ENCODE measurements at places on chromosomes 1 and 21.

- DNase-seq = no peak
Observed at GRCh38 chr1:8571200-8571984, 246.0 kb downstream of the RERE start.

DNA sequence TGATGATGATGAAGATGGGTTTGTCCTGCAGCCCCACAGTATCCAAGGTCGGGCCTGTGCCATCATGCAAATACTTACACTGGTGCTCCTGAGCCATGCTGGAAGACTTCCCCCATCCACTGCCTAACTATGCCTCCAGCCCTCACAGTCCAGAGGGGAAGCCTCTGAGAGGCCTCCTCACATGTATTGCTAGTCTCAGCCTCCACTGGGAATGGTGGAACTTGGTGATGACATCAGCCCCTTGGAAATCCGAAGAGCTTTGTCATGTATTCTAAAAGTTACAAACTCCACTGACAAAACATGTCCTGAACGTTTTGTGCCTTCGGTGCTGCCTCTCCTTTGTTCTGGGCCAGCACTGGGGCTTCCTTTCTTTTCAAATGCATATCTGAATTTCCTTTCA, 61.1 kb upstream of the DMRTB1 start:
- DNase-seq = no peak

GRCh38 chr1:4110888-4111287, 210.8 kb upstream of the C1orf174 start:
- no peak for DNase-seq

DNA sequence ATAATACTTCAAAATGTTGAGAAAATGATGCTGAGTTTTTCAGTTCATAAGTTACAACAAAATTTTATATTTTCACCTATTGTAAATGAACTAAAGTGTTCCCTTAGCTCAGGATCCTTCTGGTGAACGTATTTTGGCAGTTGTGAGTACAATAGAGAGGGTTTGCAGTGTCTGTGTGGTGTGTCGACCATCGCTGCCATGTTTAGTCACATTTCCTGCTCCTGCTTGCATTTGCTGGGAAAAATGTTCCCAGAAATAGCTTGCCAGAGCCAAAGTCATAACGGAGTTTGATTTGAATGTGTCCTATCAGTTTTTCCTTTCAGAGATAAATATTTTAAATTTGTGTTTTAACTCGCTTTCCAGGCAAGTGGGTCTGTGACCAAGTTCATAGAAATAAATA, 117.1 kb upstream of the COL6A1 start:
- DNase-seq = no peak

DNA sequence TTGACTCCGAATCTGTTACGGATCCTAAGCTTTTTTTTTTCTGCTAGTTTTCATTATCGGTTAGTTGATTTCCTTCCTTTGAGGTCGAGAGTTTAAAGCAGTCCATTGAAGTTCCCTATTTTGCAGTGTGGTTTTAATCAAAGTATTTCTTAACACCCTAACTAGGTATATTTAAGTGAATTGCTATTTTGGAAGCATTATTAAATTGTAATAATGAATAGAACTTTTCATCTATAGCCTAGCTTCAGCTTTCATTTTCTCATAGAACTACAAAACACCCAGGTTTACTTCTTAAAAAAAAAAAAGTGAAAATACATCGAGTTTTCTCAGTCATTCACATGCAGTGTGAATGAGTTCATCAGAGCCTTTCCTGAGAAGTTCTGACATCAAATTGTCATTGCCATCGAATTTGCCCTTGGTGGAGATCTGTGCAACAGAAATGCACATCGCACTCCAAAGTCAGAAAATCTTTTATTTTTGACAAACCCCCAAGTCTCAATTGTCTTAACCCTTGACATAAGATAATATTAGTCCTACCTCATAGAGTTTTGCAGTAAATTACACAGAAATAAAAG, 1.1 kb upstream of the LBR start:
- DNase-seq = no peak

DNA sequence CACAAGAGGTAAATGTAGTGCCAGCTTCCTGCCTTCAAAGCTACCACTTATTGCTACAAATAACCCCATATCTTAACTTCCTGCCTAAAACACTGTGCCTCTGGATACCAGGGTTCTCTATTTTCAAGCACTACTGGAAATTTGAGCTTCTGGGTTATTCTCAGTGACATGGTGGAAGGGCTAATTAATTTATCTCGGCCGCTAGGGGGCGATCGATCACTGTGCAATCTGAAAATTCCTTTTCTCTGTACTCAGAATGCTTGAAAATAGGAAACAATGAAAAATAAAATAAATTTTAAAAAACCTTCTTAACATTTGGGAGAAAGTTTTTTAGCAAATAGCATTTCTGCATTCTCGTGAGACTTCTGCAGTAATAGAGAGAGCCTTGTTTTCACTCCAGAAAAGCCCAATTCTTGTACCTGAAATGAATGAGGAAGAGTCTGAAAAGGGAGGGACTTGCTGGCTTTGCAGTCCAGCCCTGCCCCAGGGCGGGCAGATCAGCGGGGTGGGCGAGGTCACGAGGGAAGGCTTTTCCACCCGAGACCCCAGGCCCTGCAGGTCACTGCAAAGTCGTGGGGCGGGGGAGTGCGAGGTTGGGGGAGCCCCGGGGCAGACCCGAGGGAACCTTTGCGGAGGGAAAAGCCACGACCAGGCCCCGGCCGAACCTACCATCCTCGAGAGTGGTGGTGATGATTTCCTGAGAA, 276.7 kb downstream of the PCP4 start:
- peak; percentile 15 for DNase-seq

DNA sequence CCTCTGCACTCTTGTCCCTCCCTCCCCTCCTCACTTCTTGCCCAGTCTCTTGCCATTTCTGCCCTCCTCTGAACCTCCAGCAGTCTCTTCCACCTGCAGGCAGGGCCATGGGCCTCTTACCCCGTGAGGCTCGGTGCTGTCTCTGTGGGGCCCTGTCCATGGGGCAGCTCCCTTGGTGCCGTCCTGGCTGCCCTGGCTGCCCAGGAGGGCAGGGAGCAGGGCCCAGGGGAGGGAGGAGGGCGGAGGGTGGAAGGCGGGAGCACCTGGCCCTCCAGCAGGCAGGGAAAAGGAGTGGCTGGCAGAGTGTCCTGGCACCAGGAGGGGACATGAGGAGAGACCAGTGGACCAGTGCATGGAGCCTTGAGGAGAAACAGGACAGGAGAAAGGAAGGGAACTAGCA, at the start of gene RORC:
RORC (minus strand) TSS at position 198 of the 400 bp plus-strand sequence; CDS start at position 160, 38 bp downstream.
- DNase-seq = no peak

GRCh38 chr21:25094695-25095094, 512.6 kb downstream of the MRPL39 start:
- DNase-seq = no peak

- no peak for DNase-seq
Observed at GRCh38 chr1:220370041-220370700, 97.9 kb upstream of the RAB3GAP2 start.

DNA sequence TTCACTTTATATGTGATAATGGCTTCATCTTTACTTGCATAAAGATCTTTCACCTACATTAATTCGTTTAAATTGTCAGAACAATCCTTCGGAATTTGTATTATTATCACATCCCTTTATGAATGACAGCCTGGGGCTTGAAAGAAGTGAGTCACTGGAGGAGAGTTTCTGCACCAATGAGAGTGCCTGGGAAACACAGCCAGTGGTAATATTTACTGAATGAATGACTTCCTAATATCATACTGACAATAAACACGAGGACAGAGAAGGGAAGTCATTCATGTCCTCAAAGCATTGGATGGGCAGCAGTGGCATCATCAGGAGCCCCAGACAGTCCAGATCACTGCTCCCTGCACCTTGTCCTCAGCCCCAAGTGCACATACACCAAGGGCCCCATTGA, 40.7 kb upstream of the PDE4B start:
- DNase-seq = no peak

GRCh38 chr1:22018583-22019559, 17.4 kb downstream of the CELA3A start:
- DNase-seq = peak; percentile 59

DNA sequence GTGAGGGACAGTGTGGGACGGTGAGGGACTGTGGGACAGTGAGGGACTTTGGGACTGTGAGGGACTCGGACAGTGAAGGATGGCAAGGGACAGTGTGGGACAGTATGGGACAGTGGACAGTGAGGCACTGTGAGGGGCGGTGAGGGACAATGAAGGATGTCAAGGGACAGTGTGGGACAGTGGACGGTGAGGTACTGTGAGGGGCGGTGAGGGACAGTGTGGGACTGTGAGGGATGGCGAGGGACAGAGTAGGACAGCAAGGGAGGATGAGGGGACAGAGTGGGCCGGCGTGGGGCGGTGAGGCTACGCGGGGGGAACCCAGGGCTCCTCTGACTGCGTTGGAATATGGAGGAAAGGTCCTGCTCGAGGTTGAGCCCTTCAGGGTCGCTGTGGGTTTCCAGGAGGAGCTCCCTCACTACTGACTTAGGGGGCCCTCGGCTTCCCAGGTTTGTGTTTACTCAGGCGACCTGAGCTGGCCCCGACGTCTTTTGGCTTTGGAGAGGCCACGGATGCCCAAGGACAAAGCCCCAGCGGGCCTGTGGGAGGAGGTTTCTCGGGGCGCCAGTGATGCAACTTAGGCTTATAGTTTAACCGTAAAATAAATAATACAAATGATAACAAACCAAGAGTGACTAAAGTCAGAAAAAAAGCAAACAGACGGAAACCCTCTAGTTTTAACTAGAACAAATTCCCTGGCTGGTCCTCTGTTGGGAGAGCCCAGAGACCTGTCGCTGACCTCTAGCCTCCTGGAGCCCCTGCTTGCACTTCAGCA, 1.1 kb upstream of the ERRFI1 start:
- DNase-seq = no peak

DNA sequence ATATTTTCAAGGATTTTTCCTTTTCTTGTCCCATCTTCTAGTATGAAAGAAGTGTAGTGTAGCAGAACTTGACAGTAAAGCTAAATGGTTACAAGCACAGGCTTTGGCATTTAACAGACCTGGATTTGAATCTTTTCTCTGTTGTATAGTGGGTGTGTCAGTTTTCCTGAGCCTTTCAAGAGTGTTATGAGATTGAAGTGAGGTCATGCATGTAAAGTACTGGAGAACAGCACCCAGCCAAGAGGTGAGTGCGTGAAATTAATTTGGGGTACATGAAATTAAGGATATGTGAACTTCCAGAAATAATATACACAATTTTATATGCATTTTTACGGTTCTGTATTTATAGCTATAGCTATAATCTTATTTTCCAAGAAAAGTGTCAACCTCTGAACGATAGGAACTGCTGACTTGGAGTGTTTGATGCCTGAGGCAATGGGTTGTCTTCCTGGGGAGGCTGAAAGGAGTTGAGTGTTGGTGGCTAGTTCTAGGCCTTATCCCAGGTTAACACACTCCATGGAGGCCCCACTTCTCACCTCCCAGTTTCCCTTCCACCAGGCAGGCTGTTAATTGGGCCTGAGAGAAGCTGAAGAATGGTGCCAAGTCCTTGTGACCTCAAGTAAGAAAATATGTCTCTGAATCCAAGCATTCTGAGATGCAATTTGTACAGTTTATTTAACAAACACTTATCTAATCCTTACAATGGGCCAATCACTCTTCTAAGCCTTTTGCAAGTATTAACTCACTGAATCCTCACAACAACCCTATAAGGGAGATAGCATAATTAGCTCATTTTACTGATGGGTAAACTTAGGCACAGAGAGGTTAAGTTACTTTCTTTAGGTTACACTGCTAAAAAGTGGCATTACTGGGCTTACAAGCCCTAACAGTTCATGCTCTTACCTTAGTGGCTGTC, 4.4 kb downstream of the ROR1 start:
- no peak for DNase-seq

GRCh38 chr1:74767490-74767889, 34.5 kb downstream of the TYW3 start:
- DNase-seq = no peak

DNA sequence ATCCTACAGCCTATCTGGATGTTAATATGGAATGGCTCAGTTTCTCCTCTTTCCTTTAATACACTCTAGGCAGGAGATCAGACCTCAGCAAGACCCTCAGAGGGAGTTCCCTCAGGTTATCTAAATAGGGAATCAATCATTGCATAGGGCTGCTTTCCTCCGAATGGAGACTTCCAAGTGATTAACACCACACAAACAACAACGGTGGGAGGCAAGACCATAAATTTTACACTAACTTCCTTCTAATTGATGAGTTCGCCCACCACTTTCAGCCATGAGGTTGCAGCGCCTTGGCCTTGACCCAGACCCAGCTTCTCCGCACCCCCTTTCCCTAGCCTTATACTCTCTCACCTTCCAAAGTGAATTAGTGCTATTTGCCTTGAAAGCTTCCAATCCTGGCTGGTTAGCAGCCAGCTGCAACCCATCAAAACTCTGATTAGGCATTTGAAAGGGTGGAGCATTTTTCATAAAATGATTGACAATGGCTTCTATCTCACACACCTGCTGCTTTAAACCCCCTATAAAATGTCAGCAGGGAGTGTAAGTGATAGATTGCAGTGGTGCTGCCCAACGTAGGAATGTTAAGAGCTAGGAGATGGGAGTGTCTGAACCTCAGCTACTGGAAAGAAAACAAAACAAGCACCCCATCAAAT, 534.9 kb upstream of the USP24 start:
- DNase-seq = no peak

DNA sequence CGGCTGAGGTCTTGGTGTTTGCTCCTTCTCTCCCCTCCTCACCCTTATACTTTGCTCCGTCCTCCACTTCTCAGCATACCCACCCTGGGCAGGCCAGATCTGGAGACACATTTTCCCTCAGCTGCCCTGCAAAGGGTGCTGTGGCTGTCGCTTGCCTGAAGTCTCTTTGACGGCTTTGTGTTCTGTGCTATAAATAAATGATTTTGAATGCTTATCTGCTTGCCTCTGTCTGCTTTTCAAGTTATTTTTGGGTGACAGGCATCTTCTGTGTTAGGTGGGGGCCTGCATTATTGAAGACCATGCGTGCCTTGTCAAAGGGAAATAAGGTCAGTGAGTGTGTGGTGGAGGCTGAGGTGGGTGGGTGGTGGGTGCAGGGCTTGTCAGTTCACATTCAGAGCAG, 66.9 kb upstream of the KCND3 start:
- no peak for DNase-seq

DNA sequence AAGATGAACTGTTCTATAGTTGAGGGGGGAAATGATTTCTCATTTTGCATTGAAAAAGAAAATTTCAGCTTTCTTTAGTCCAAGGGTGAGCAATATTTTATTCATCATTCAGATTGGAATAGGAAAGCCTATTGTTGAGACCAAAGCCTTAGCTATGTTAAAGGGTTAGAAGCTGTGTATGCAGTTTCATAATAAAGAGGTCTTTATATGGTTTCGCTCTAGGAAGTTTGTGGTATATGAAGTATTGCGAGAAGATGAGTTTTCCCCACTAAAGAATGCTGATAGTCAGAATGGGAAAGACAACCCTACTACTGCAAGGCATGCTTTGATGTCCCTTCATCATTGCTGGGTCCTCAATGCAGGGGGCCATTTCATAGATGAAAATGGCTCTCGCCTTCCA, 28.6 kb downstream of the UAP1 start:
- no peak for DNase-seq

All from CD4-positive, alpha-beta T cell treated with Interleukin-4 for 1 hour (primary cell).